Smooth muscle cell of bladder (primary cell): ENCODE measurements at places on chromosomes 12 and 14. TPM values are rescaled to one million over a fixed set of nuclear protein-coding genes. Genes with fewer than 3 reads are reported as not detected.

The PZP gene
- not detected in 2 replicates for total RNA-seq

The L3HYPDH gene
- 46.6 and 49.1 TPM in 2 replicates for total RNA-seq

The CACNB3 gene
- total RNA-seq, result 12.2 and 12.4 TPM in 2 replicates

The PAPLN gene
- total RNA-seq, result 1.8 and 2.4 TPM in 2 replicates

The TOMM20L gene
- total RNA-seq, result not detected in 2 replicates

The OLR1 gene
- total RNA-seq, result 0.92 and 3.1 TPM in 2 replicates

The KLHL33 gene
- total RNA-seq, result 0.14 and 0.18 TPM in 2 replicates

The CRIP1 gene
- total RNA-seq, result 2.0 and 3.3 TPM in 2 replicates

The GARIN6 gene
- total RNA-seq, result not detected in 2 replicates

The OR6C68 gene
- total RNA-seq, result not detected in 2 replicates

The KRT4 gene
- 0.14 TPM in 1 of 2 replicates, not detected in the other for total RNA-seq

The NAV3 gene
- 42.1 and 57.8 TPM in 2 replicates for total RNA-seq

The SPX gene
- total RNA-seq, result under 0.01 and 0.18 TPM in 2 replicates

The HDAC7 gene
- 19.6 and 26.7 TPM in 2 replicates for total RNA-seq

The AVPR1A gene
- under 0.01 and 0.18 TPM in 2 replicates for total RNA-seq

The FLRT2 gene
- total RNA-seq, result 2.8 and 8.0 TPM in 2 replicates

The EGLN3 gene
- total RNA-seq, result 0.71 and 2.9 TPM in 2 replicates
